T-cell (primary cell): ENCODE measurements at places on chromosomes 6 and 20. TPM values are rescaled to one million over a fixed set of nuclear protein-coding genes. Genes with fewer than 3 reads are reported as not detected.

AFG1L gene
- 4.8 TPM for total RNA-seq

ID4 gene
- total RNA-seq: not detected

- H3K4me1 ChIP-seq: peaks cover 2% of the 10 kb centered on the region
- H3K27me3 ChIP-seq: no peaks in the 10 kb centered on the region
- H3K27ac ChIP-seq: no peak overlapping the region
- no peak for DNase-seq
Observed at GRCh38 chr6:108958900-108959770, 110.9 kb downstream of the ARMC2 start.

ATP6V1G2 gene
- total RNA-seq: 4.8 TPM

DNA sequence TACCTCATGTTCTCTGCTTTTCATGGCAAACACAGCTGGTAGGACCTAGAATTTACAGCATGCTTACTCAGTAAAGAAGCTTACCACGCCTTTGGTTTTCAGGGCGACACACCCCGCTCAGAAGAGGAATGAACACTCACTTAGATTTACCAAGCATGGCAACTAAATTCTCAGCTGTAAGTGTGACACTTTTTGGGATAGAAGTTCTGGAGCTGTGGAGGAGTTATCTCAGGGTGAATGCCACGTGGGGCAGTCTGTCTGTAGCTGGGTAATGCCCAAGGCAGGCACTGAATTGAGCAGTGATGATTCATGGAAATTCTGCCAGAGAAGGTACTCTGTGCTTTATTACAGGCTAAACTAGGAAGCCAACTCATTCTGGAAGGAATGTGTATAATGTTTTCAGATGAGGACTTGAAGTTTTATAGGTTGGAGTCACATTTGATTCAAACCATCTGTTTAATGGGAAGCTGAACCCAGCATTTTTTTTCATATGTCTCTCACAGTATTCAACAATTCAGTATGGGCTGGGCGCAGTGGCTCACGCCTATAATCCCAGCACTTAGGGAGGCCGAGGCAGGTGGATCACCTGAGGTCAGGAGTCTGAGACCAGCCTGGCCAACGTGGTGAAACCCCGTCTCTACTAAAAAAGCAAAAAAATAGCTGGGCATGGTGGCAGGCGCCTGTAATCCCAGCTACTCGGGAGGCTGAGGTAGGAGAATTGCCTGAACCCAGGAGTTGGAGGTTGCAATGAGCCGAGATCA, 3.5 kb upstream of the PRIM2 start:
- H3K4me1 ChIP-seq: peaks cover 13% of the 10 kb centered on the region
- H3K27ac ChIP-seq: no peak overlapping the region
- H3K4me3 ChIP-seq: no peak overlapping the region
- H3K27me3 ChIP-seq: peaks cover 14% of the 10 kb centered on the region
- DNase-seq: no peak

APCDD1L gene
- not detected for total RNA-seq

GRCh38 chr6:23091795-23092194, 522.4 kb downstream of the HDGFL1 start:
- no peak for DNase-seq
- H3K4me3 ChIP-seq: no peak overlapping the region
- no peaks in the 10 kb centered on the region for H3K27me3 ChIP-seq
- no peak overlapping the region for H3K27ac ChIP-seq

DNA sequence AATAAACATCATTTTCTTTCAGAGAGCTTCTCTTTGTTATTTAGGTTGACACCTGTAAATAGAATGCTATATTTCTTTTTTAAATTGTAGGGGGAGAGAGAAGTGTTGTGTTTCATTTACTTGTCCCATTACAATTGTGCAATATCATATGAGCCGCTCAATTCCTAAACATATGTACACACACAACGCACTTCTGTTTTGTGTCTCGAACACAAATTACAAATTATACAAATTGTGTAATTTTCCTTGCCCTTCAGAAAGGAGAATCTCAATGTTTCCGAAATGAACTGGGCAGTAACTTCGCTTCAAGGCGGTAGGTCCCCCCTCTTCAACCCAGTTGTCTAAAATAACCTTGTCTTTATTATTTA, 2.6 kb upstream of the ABT1 start:
- no peak for DNase-seq
- peaks cover 9% of the 10 kb centered on the region for H3K27me3 ChIP-seq
- H3K36me3 ChIP-seq: peaks cover 14% of the 10 kb centered on the region
- H3K4me3 ChIP-seq: no peak overlapping the region
- no peak overlapping the region for H3K27ac ChIP-seq
- H3K4me1 ChIP-seq: peaks cover 8% of the 10 kb centered on the region

DNA sequence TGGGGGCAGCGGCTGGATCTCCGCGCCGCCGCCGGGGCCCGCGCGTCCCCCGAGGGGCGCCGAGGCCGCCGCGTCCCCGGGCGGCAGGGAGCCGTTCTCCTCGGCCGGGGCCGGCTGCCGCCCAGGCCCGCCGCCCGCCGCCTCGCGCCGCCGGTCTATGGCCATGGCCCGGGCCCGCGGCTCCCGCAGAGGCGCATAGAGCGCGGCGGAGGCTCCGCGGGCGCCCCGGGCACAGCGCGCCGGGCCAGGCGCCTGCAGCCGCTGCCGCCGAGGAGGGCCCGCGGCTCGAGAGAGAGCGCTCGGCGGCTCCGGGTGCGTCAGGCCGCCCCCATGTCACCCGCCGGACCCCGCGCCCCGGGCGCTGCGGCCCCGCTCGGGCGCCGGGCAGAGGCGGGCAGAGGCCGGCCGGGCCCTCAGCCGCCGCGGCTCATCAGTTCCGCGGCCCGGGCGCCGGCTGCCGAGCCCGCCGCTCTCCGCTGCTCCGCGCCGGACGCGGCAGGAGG, 404 bp downstream of the SLC22A23 start:
- H3K4me3 ChIP-seq: peak overlapping the region; percentile 56
- H3K36me3 ChIP-seq: no peaks in the 10 kb centered on the region
- no peak overlapping the region for H3K27ac ChIP-seq
- no peak for DNase-seq

DNA sequence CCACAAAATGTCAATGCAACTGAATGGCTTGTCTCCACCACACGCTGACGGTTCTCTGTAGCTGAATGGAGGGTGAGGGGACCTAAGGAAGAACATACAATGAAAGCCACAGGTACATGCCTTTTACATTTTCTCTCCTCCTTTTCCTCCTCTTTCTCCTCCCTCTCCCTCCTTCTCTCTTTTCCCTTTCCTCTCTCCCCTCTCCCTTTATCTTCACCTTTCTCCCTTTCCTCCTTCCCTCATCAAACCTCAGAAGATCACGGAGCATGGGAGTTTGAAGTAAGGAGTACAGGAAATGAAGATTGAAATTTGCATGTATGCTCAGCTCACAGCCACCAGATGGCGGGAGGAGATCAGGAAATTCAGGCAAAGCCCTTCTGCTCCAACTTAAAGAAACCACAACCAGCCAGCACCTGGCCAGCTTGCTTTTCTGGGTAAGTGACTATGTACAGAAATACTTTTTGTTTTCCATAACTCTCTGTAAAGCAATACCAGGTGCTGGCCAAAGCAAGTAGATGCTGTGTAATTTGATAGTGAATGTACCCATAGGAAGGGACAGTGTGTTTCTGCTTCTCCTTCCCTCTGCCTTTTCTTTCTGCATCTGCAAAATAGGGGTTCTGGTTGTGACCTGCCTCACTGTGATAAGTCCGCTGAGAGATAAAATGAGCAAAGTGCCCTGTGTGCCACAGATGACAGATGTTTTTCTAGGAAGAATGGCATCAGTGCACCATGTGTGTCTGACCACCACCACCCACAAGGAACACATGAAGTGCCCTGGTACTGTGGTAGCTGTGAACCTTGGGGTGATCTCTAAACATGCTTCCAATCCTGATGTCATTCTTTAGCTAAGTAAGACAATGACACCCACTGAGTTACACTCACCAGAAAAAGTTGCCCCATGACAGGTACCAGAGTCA, 18.6 kb upstream of the FOXO3 start:
- H3K36me3 ChIP-seq: no peaks in the 10 kb centered on the region
- H3K4me3 ChIP-seq: no peak overlapping the region
- no peak overlapping the region for H3K27ac ChIP-seq
- no peaks in the 10 kb centered on the region for H3K27me3 ChIP-seq
- peaks cover 19% of the 10 kb centered on the region for H3K4me1 ChIP-seq

GHRH gene
- total RNA-seq: not detected

DNA sequence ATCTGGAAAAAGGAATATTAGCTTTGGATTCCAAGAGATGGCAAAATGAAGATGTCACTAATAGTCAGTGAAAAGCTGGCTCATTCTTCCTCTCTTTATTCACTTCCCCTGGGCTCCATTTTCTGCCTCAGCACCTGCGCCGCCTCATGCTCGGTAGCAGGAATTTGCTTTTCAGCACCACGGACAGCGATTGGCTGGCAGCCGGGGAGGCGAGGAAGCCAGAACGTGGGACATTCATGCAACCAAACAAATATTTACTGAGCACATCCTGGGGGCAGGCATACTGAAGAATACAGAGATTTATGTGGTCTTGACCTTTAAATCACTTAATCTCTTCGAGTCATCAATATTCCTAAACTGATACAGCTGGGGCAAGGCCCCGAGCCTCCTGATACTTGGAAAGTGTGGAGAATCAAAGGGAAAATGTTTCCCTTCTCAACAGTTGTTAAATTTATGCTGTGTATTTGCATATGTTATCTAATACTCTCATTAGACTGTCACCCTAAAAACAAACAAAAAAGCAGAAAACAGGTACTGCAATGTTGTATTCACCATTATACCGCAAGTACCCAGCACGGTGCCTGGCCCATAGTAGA, 12.1 kb upstream of the PDYN start:
- no peak overlapping the region for H3K4me3 ChIP-seq
- H3K27ac ChIP-seq: no peak overlapping the region
- DNase-seq: peak; percentile 34
- H3K36me3 ChIP-seq: no peaks in the 10 kb centered on the region
- no peaks in the 10 kb centered on the region for H3K4me1 ChIP-seq

TXLNB gene
- 0.70 TPM for total RNA-seq

GRCh38 chr20:4147319-4147718, 132.0 kb upstream of the RNF24 start:
- no peak overlapping the region for H3K27ac ChIP-seq
- H3K36me3 ChIP-seq: no peaks in the 10 kb centered on the region
- H3K4me3 ChIP-seq: no peak overlapping the region
- peaks cover 51% of the 10 kb centered on the region for H3K27me3 ChIP-seq

- no peaks in the 10 kb centered on the region for H3K27me3 ChIP-seq
- no peak overlapping the region for H3K27ac ChIP-seq
- H3K4me1 ChIP-seq: no peaks in the 10 kb centered on the region
Observed at GRCh38 chr6:19524366-19525186, 312.6 kb upstream of the ID4 start.

DNA sequence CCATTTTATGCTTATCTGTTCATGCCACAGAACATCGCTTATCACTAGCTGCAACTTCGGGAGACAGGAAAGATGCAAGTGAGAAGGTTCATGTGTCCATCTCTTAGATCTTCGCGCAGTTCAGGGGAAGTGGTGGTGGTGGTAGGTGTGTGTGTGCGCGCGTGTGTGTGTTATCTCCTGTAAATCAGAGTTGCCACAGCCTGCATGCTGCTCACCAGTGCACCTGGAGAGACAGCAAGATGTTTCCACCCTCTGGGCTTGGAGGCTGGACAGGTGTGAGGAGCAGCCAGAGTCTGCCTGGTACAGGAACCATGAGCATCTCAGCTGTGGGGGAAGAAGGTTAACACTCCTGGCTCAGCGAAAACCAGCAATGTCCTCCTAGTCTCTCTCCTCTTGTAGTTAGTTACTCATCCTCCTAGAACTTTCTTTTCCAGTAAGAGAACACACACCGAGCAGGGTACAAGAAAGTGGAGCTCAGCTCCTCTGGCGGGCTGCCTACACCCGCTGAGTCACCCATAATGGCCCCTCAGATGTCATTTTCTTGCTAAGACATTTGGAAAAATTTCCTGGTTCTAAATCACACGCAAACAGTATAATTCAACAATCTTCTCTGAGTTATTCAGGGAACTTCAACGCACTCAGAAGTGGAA, 5.1 kb upstream of the TUBB1 start:
- peaks cover 33% of the 10 kb centered on the region for H3K4me1 ChIP-seq
- H3K36me3 ChIP-seq: no peaks in the 10 kb centered on the region
- no peak overlapping the region for H3K27ac ChIP-seq
- H3K4me3 ChIP-seq: no peak overlapping the region
- DNase-seq: peak; percentile 34

GRCh38 chr6:15779726-15780125, 116.9 kb upstream of the DTNBP1 start:
- DNase-seq: no peak
- H3K27me3 ChIP-seq: no peaks in the 10 kb centered on the region
- no peak overlapping the region for H3K27ac ChIP-seq
- H3K4me3 ChIP-seq: no peak overlapping the region

TSBP1 gene
- total RNA-seq: not detected
